ENCODE measurements at places on chromosomes 11 and 22. TPM values are rescaled to one million over a fixed set of nuclear protein-coding genes. Genes with fewer than 3 reads are reported as not detected.

DNA sequence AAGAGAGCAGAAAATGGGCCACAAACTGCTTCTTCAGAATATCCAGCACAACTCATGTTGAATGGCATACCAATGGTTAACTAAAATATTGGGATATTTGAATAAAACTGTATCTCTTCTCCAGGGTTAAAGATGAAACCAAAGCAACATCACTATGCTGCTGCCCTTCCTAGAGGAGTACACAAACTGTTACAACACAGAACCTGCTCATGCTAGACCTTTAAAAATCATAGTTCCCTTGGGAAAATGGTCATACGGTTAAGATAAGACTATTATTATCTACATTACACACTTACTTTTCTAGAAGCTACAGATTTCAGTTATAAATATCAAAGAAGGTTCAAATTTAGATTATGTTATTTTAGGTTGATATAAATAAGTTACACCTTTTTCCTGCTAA is 78.6 kb upstream of the TP53AIP1 start:
- no peak overlapping the region for H3K27ac ChIP-seq
- no peaks in the 10 kb centered on the region for H3K36me3 ChIP-seq
- H3K4me1 ChIP-seq, result no peaks in the 10 kb centered on the region
- H3K27me3 ChIP-seq, result no peaks in the 10 kb centered on the region

- peak overlapping the region; percentile 38 for H3K27ac ChIP-seq
- no peaks in the 10 kb centered on the region for H3K27me3 ChIP-seq
- no peak overlapping the region for H3K4me3 ChIP-seq
- no peaks in the 10 kb centered on the region for H3K36me3 ChIP-seq
Measured at GRCh38 chr22:43239193-43239780, 52.4 kb upstream of the TTLL12 start.

GRCh38 chr11:66335531-66336233 is 552 bp downstream of the RIN1 start:
- no peak for DNase-seq
- peak overlapping the region; percentile 45 for H3K4me3 ChIP-seq
- H3K4me1 ChIP-seq, result peaks cover 5% of the 10 kb centered on the region
- H3K27me3 ChIP-seq, result no peaks in the 10 kb centered on the region
- H3K27ac ChIP-seq, result peak overlapping the region; percentile 60

DNA sequence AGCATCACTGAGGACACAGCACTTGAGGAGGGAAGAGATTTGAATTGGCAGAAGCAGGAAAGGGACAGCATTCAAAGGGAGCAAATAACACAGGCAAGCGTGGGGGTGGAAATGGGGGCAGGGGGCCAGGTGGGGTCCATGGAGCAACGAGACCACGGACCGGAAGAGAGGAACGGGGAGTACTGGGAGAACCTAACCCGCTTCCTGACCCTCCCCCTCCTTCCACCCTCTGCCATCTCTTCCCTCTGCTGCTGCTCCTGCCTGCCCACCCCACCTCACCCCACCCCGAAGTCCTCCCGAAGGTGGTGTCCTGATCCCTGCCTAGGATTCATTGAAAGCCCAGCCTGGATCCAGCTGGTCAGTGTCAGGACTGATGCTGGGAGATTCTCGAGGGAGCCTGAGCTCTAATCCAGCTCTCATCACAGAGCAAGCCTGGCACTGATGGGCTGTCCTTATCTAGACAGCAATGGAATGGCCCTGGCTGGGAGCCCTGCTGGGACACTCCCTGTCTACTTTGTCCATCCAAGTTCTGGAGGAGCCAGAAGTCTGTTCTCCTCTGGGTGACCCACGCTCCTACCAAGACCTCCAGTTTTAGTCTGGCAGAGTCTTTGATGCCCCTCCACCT is 105.0 kb downstream of the TRIM29 start:
- H3K36me3 ChIP-seq, result no peaks in the 10 kb centered on the region
- H3K4me1 ChIP-seq, result no peaks in the 10 kb centered on the region
- no peak overlapping the region for H3K27ac ChIP-seq
- H3K27me3 ChIP-seq, result no peaks in the 10 kb centered on the region
- no peak overlapping the region for H3K4me3 ChIP-seq

Gene IGLL1
- not detected for total RNA-seq

DNA sequence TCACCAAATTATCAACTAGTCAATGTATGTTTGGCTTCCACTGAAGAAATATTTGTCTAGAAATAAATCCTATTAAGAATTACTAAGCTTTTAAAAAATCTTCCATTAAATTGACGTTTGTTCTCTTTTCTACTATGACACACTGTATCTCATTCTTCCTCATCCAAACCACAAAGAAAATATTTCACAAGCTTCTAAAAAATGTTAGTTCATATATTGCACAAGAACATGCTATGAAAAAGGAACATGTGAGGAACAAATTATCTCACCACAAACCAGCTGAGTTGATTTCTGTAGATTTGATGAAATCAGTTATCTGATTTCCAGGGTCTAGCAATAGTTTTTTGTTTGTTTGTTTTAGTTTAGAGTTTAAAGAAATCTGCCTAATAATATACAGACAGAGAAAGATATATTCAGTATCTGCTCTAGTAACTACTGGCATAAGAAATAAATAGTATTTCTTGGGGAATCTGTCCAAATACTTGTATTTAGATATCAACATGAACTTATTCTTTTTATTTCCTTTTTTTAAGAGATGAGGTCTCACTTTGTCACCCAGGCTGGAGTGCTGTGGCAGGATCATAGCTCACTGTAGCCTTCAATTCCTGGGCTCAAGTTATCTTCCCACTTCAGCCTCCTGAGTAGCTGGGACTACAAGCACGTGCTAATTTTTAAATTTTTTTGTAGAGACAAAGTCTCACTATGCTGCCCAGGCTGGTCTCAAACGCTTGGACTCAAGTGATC is 161.7 kb downstream of the ATG16L2 start:
- H3K4me1 ChIP-seq, result no peaks in the 10 kb centered on the region
- no peak for DNase-seq
- H3K36me3 ChIP-seq, result no peaks in the 10 kb centered on the region
- H3K27me3 ChIP-seq, result no peaks in the 10 kb centered on the region
- H3K4me3 ChIP-seq, result no peak overlapping the region

DNA sequence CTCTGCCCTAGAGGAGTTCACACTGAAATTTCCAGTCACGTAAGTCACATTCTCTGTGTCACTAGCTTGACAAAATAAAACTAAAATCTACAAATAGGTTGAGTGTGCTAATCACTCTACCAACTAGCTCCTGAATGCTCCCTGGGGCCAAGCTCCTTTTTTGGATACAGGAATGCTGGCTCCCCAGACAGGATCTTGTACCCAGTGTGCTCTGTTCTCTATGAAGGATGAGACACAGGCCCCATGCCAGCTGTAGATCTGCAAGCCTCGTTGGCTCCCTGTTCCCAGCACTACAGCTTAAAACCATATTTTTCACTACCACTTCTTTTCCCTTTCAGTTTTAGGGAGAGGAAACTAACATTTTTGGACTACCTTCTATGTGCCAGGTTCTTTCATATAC is 3.7 kb upstream of the IPO7 start:
- H3K4me1 ChIP-seq, result peaks cover 5% of the 10 kb centered on the region
- DNase-seq, result no peak
- H3K27ac ChIP-seq, result no peak overlapping the region
- no peaks in the 10 kb centered on the region for H3K36me3 ChIP-seq

GRCh38 chr11:48096588-48097525 is 116.5 kb downstream of the PTPRJ start:
- no peaks in the 10 kb centered on the region for H3K36me3 ChIP-seq
- H3K4me3 ChIP-seq, result no peak overlapping the region
- H3K27me3 ChIP-seq, result no peaks in the 10 kb centered on the region
- H3K27ac ChIP-seq, result peak overlapping the region; percentile 91

Gene PTPRCAP
- 2.5 TPM for total RNA-seq

GRCh38 chr11:114121804-114122504 is 62.4 kb downstream of the ZBTB16 start:
- no peak overlapping the region for H3K4me3 ChIP-seq
- no peaks in the 10 kb centered on the region for H3K36me3 ChIP-seq
- peak; percentile 48 for DNase-seq
- H3K27ac ChIP-seq, result peak overlapping the region; percentile 9

GRCh38 chr22:34150023-34150422 is 229.7 kb upstream of the LARGE1 start:
- H3K4me1 ChIP-seq, result no peaks in the 10 kb centered on the region
- no peak overlapping the region for H3K4me3 ChIP-seq
- no peaks in the 10 kb centered on the region for H3K36me3 ChIP-seq
- no peak for DNase-seq
- peak overlapping the region; percentile 38 for H3K27ac ChIP-seq
- no peaks in the 10 kb centered on the region for H3K27me3 ChIP-seq

Gene FGF3
- total RNA-seq, result not detected

Gene TENM4
- 0.07 TPM for total RNA-seq

Gene EI24
- 74.4 TPM for total RNA-seq

- no peak overlapping the region for H3K4me3 ChIP-seq
- no peaks in the 10 kb centered on the region for H3K27me3 ChIP-seq
- H3K27ac ChIP-seq, result no peak overlapping the region
- H3K4me1 ChIP-seq, result no peaks in the 10 kb centered on the region
- DNase-seq, result no peak
- H3K36me3 ChIP-seq, result no peaks in the 10 kb centered on the region
Measured at GRCh38 chr22:23570681-23571080, 9.4 kb downstream of the IGLL1 start.

DNA sequence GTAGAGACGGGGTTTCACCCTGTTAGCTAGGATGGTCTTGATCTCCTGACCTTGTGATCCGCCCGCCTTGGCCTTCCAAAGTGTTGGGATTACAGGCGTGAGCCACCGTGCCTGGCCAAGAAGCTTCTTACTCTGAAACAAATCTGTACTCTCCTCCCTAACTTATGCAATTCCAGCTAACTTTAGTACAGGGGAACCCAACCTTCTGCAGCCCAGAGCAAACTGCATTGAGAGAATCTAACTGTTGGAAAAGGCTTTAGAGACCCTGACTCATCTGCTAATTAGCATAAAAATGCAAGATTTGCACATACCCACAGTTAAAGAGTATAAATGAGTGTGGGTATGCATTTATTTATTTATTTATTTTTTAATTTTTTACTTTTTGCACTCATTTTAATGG is 64.8 kb downstream of the APOL5 start:
- H3K36me3 ChIP-seq, result no peaks in the 10 kb centered on the region
- no peak for DNase-seq
- no peak overlapping the region for H3K4me3 ChIP-seq
- no peaks in the 10 kb centered on the region for H3K27me3 ChIP-seq
- no peaks in the 10 kb centered on the region for H3K4me1 ChIP-seq

Gene SLC25A18
- 48.4 TPM for total RNA-seq

GRCh38 chr22:29817724-29818123 is 20.4 kb downstream of the ASCC2 start:
- no peaks in the 10 kb centered on the region for H3K36me3 ChIP-seq
- H3K4me3 ChIP-seq, result no peak overlapping the region
- H3K4me1 ChIP-seq, result peaks cover 5% of the 10 kb centered on the region

Gene TYMP
- 57.4 TPM for total RNA-seq

DNA sequence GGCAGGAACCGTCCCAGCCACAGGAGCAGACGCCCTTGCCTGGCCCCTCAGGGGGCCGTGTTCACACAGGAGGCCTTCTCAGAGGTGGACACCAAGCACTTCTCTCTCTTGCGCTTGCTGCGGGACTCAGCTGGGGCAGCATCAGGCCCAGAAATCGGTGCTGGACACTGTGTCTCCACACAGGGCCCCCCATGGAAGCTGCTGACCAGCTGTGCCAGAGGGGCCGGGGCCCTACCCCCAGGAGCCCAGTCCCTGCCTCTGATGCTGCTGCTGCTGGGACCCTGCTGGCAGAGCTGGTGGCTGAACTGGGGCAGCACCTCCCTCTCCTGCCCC is 4.0 kb downstream of the PLXNB2 start:
- peaks cover 65% of the 10 kb centered on the region for H3K4me1 ChIP-seq
- H3K4me3 ChIP-seq, result no peak overlapping the region
- no peak for DNase-seq
- H3K27ac ChIP-seq, result no peak overlapping the region

- H3K4me1 ChIP-seq, result no peaks in the 10 kb centered on the region
- H3K4me3 ChIP-seq, result no peak overlapping the region
Measured at GRCh38 chr11:4146772-4147098, 52.1 kb downstream of the RRM1 start.

Gene OR52H1
- not detected for total RNA-seq

DNA sequence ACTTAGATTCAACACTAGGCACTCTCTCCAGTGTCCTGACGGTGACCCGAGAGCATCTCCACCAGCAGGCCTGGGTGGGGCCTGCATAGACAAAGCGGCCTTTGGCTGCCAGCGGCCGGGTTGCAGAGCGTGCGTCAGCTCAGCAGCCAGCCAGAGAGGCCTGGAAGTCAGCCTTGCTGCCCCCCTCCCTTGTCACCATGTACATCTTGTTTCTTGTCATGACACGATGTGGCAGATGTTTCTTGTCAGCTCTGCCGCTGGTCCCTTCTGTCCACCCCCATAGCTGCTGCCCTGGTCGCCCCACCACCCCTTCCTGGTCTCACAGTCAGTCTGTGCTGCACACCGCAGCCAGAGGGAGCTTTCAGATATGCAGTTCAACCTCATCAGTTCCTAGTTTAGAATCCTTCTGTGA is 33.1 kb upstream of the CBX7 start:
- H3K36me3 ChIP-seq, result no peaks in the 10 kb centered on the region

- H3K4me3 ChIP-seq, result no peak overlapping the region
- no peak for DNase-seq
- H3K36me3 ChIP-seq, result no peaks in the 10 kb centered on the region
Measured at GRCh38 chr22:38023045-38023444, 34.2 kb upstream of the PICK1 start.

GRCh38 chr22:21632237-21632895 is at the start of gene CCDC116:
Gene CCDC116 (plus strand): TSS chr22:21632760. CDS start chr22:21633182, 422 bp downstream.
- H3K36me3 ChIP-seq, result no peaks in the 10 kb centered on the region
- no peak for DNase-seq
- H3K4me3 ChIP-seq, result no peak within 1 kb of the TSS
- no peaks in the 10 kb centered on the region for H3K4me1 ChIP-seq

GRCh38 chr11:35683728-35684339 is 21.3 kb downstream of the TRIM44 start:
- H3K27ac ChIP-seq, result no peak overlapping the region
- no peaks in the 10 kb centered on the region for H3K4me1 ChIP-seq
- no peak overlapping the region for H3K4me3 ChIP-seq
- DNase-seq, result no peak

Gene ROM1
- total RNA-seq, result 2.9 TPM

Measured in right lobe of liver (tissue), 6 donors.